ENCODE measurements at places on chromosomes 3 and 15.

GRCh38 chr15:71708051-71708429 lies 102.3 kb upstream of the NR2E3 start:
- no peak for DNase-seq

- DNase-seq = no peak
Observed at GRCh38 chr3:69855436-69856162, 116.3 kb downstream of the MITF start.

DNA sequence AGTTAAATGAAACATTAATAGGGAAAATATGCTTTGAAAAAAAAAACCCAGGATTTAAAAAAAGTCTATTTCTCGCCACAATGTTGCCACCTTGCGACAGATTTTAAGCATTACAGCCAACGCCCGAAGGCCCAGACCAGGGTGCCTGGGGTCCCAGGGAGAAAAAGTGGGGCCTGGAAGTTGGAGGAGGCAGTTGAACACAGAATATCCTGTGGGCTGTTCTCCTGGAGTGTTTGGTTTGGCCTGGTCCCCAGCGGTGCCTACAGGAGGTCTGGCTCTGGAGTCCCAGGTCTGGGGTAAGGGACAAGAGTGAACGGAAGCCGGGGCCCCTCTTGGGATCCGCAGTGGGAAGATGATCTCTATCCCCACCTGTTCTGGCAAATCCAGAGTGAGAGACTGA lies 3.4 kb downstream of the RNU6-1 start:
- no peak for DNase-seq

DNA sequence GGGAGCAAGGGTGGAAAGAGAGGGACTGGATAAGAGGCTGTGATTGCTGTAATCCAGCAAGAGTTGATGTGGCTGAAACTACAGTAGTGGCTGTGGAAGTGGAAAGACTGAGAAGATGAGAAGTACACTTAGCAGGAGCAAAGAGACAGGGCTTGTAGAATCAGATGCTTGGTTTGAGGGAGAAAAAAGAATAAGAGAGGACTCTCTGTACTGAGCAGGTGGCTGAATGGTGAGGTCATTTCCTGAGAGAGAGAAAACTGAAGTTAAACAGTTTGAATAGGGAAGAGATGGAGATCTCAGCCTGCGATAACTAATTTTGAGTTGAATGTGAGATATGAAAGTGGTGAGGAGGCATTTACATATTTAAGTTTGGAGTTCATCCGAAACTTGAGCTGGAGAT lies 95.8 kb upstream of the SLC25A36 start:
- DNase-seq = no peak

GRCh38 chr3:76212679-76213078 lies 427.3 kb upstream of the ZNF717 start:
- DNase-seq = no peak

DNA sequence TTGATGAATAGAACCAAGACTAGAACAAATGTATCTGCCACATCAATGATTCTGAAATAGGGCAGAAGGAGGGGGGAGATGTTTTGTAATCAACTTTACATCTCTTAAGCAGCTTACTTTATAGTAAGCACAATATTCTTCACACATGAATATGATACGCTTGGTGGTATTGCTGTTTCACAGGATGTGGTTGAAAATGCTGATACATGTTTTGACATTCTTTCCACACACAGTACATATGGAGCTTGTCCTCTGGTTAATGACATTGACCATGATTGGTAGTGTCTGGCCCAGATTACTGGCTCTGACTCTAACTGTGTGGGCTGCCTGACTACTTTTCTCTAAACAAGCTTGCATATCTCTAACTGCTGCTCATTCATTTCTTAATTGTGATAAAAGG lies 168.9 kb downstream of the KLHL25 start:
- DNase-seq = no peak

- DNase-seq = no peak
Observed at GRCh38 chr3:31936420-31937060, 44.5 kb downstream of the OSBPL10 start.

- DNase-seq = peak; percentile 47
Observed at GRCh38 chr3:126116526-126116925, 32.6 kb upstream of the SLC41A3 start.

DNA sequence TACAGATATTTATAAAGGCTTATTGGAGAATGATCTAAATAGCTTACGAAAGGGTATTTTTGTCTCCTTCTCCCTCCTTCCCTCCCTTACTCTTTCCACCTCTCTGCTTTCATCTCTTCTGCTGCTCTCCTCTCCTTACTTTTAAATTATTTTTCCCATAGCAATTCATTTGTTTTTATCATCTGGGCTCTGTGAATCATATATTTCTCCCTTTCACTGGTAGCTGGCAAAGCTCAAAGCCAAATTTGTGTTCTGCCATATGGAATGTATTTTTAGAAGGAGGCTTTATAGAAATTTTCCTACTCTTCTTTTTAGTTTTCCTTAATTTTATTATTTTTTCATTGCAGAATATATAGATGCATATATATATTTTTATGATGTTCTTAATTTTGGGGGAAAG lies 385.8 kb downstream of the C3orf38 start:
- no peak for DNase-seq

GRCh38 chr15:62298811-62299210 lies 133.7 kb upstream of the C2CD4B start:
- DNase-seq = no peak

DNA sequence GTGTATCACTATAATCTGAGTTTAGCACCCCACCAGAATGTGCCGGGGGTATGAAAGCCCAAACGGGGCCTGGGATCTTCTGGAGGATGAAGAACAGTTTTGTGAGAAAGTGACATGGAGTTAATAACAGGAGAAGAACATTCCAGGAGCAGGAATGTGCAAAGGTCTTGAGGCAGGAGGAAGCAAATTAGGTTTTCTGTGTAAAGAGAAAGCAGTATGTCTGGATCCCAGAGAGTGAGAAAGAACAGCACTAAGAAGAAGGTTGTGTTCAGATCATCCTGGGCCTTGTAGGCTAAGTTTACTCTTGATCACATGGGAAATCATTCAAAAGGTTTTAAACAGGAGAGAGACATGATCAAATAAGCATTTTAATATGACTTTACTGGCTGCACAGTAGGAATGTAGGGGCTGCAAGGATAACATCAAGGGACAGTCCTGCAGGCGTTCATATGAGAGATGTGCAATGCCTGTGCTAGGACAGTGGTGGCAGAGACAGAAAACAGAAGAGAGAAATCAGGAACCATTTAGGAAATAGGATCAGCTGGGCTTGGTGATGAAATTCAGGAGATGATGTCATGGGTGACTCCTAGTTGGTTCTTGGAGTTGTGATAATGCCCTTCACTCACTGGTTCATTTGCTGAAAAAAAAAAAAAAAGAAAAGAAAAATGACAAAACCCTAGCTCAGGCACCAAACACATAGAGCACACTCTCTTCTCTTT lies 113.5 kb downstream of the TNIK start:
- no peak for DNase-seq

Data from coronary artery (tissue), 2 donors.